ENCODE measurements at places on chromosomes 3 and 15.
A peak's percentile ranks its signal among the peaks of the same experiment; 100 is the strongest.

DNA sequence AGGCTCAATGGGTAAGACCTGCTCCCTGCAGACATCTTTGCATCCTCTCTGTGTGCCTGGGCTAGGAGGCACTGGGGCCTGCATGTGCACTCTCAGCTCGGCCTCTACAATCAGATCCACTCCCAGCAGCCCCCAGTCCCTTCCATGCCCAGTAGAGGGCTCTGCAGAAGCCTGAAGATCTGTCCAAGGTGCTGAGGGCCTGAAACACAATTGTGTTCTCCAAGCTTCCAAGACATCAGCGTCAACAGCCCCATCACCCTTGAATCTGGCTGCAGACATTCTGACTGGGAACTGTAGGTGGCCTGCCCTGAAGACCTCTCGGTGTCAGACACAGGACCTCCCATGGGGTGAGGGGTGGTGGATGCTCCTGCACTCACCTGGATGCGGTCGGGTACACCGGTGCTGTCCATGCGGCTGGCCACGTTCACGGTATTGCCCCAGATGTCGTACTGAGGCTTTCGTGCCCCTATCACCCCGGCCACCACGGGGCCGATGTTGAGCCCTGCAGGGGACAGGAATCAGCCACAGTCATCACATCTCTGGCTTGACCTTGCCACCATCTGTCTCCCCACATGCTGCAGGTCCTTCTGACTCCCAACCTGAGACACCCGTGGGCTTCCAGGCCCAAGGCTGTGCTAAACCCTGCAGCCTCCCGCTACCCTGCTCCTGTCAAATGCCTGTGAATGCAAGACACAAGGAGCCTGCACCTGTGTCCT, 84.7 kb downstream of the SEC22A start:
- DNase-seq: peak; percentile 75

GRCh38 chr3:32613183-32613582, 42.5 kb upstream of the DYNC1LI1 start:
- DNase-seq: no peak

GRCh38 chr3:161401389-161401788, 30.1 kb upstream of the SPTSSB start:
- no peak for DNase-seq

GRCh38 chr3:17431004-17431403, 311.4 kb downstream of the TBC1D5 start:
- DNase-seq: peak; percentile 66

GRCh38 chr15:35206060-35206675, 121.1 kb upstream of the NANOGP8 start:
- peak; percentile 24 for DNase-seq

DNA sequence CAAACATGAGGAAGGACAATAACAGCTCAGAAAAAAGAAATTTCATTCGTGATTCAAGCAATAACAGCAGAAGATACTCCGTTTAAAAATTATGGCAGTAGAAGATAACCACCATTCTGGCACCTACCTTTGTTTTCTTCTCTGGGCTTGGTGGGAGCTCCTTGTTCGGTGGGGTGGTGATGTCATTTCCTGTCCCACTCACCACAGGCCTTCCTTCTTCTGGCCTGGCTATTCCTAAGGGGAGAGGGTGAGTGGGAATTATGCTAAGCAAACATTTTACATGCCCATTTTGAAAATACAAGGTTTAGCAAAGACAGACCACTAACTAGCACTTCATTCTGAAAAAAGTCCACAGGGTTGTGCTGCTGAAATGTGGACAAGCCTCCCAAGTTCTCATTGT, 74.4 kb downstream of the DHX30 start:
- DNase-seq: no peak

DNA sequence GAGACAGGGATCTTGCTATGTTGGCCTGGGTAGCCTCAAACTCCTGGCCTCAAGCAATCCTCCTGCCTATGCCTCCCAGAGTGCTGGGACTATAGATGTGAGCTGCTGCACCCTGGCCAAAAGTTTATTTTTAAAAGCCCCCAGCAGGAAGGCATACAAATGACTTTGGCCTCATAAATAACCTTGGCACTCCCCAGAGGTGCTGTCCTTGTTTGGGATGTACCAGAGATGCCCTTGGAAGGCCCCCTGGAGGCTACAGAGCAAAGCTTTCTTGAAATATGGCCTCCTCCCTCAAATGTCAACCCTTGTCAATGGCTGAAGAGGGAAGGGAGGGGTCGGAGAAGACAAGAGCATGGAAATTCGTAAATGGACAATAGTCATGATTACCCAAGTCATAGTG, 14.0 kb upstream of the RTP3 start:
- no peak for DNase-seq

DNA sequence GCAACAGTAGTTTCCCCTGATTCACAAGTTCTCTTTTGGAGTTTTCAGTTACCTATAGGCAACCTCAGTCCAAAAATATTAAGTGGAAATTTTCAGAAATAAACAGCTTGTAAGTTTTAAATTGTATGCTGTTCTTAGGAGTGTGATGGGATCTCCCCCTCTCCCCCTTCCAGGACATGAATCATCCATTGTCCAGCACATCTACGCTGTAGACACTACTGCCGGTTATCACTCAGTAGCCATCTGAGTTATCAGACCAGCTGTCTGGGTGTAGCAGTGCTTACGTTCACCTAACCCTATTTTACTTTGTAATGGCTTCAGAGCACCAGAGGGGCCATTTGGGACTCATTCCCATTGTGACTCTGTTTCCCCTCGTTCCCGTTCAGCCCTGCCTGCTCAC, 96.7 kb upstream of the PLXNA1 start:
- no peak for DNase-seq

- DNase-seq: peak; percentile 70
Measured at GRCh38 chr15:35545316-35545823, 595 bp downstream of the DPH6 start.

DNA sequence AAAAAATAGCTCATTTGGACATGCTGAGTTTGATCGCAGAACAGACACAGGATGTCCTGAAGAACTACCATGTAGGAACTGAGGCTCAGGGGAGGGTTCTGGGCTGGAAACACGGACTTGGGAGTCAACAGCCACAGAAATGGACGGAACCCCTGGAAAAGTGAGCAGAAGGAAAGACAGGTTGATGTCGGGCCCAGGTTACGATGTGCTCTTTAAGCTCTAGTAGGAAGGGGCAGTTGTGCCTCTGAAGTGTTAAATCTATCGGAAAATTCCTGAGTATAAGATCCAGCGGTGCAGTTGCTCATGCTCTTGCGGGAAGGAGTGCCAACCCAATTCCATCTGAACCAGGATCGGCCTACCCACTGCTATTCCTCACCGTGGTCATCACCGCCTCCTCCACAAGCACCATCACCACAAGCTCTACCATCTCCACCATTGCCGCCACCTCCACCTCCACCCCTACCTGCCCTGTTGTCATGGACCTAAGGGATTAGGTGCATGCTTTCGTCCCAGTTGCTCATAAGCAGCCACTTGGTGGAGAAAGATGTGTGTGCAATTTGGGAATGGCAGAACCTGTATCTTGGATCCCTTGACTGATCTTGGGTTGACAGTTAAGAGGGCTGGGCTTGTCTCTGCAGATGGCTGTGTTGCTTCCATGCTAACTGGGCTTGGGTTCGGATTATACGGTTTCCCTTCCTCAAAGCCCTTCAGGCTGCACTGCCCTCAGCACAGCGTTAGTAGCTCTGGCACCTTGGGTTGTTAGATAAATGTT, 108.5 kb downstream of the ASB7 start:
- DNase-seq: no peak

- no peak for DNase-seq
Measured at GRCh38 chr3:120147072-120147871, 53.0 kb upstream of the GSK3B start.

GRCh38 chr3:38575279-38575843, 74.1 kb downstream of the SCN5A start:
- no peak for DNase-seq

DNA sequence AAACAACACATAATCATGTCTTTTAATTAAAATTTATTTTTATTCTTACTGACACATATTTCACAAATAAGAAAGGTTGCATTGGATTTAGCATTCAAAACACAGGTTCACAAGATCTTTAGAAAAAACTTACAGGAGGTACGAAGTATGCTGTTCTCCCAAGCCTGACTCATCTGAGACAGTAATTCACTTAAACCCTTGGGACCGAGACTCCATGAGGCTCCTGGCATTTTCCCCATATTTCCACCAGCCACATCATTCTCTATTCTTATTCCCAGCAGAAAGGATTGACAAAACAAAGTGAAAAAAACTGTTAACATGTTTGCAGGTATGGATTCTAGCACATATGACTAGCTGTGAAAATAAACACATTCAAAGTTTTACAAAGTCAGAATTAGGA, 52.6 kb downstream of the CNTN3 start:
- no peak for DNase-seq

GRCh38 chr3:138005627-138006026, 4.3 kb upstream of the CLDN18 start:
- DNase-seq: no peak

DNA sequence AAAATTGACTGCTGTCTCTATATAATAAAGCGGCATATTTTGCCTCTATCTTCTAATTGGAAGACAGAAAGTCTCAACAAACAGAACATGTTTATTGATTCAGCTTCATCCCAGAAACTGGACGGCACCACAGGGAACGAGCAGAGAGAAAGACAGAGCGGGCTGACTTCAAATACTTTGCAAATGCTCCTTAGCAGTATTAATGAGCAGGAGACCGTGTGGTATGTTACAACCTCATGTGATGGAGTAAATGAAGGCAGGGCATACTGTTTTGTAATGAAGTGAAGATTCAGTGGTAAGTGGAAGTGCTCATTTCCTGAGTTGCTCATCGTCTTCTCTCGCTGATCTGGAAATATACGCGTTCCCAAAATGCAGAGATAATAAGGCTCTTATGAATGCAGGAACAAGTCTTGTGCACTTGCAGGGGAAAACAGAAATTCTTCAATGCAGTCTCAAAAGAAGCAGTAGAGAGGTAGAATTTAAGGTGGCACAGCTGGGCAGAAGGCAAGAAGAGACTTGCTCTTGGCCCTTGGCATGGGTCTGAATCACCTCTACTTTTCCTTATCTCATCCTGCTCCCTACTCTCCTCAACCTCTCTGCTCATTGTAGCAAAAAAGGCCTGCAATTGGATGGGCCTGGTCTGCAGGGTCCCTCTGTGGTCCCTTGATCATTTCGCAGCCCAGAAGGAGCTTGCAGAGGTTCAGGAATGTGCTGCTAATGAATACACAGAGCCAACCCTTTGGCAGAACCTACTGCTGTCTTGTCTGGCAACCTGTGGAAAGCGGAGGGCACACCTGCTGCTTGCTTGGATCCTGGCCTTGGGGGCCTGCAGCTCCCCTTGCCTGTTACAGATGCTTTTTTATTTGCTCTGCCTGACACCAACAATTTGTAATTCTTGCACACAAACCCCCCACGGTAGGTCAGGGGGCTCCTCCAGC, 604.9 kb upstream of the CFAP20DC start:
- DNase-seq: no peak

DNA sequence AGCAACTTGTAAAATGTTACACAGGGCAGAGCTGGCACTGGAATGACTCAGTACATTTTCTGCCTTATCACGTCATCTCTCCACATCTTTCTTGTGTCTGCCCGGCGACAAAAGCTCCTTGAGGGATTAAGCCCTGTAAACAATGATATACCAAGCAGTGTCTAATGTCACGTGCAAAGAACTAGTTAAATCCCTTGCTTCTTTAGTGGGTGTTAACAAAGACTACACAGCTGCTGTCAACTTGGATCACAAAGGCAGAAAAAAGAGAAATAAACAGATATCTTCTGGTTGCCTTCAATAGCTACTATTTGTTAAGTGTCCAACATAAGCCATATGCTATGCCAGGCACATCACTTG, 48.1 kb upstream of the FRMD4B start:
- peak; percentile 16 for DNase-seq

- DNase-seq: no peak
Measured at GRCh38 chr3:28971156-28971555, 309.7 kb upstream of the RBMS3 start.

DNA sequence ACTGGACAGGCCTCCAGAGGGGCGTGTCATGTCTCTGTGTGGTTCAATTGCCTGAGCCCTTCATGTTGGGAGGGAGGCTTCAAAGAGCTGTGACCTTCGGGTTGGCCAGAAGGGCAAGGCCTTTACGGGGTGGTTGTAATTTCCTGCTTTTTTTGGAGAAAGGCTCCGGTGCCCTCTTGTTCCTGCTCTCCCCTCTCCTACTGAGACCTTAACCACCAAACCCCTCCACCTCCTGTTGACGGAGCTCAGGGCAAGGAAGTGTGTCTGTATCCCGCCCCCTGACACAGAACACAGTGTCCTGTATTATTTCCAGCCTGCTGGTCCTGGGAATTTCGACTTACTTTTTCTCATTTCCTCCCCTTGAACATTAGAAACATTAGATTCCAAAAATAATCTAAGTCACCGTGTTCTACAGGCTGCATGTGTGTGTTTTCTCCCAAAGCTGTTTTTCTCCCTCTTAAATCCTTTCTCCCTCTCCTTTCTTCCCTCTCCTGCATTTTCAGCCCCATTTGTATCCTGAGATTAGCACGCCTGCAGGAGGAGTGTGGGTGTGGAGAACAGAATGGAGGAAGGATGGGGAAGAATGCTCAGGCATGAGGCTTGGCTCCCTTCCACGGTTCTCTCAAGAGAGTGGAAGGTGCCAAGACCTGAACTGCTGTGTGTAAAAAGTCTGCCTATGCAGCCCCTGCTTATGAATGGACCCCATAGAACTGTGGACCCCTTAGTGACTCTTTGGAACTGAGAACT, 285.4 kb upstream of the ROPN1 start:
- no peak for DNase-seq

DNA sequence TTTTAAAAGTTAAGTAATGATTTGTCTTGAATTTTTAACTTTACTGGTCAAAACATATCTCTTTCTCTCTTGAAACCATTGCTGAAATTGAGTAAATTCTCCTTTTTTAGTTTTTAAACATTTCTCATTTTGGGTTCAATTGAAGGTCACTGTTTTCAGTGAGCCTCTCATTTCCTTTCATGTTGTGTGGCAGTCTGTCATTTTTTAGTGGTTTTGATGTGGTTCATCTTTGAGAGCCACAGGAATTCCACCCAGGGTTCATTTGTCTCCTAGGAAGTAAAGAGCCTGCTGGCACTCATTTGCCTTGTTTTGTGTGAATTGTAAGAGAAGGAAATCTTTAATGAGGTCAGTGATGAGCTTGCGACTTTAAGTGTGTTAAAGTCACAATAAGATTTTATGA, 10.4 kb downstream of the CLDN11 start:
- no peak for DNase-seq

- DNase-seq: no peak
Measured at GRCh38 chr15:100821327-100821726, 58.3 kb upstream of the ALDH1A3 start.

- DNase-seq: no peak
Measured at GRCh38 chr3:158395421-158395820, 175.6 kb upstream of the MLF1 start.

DNA sequence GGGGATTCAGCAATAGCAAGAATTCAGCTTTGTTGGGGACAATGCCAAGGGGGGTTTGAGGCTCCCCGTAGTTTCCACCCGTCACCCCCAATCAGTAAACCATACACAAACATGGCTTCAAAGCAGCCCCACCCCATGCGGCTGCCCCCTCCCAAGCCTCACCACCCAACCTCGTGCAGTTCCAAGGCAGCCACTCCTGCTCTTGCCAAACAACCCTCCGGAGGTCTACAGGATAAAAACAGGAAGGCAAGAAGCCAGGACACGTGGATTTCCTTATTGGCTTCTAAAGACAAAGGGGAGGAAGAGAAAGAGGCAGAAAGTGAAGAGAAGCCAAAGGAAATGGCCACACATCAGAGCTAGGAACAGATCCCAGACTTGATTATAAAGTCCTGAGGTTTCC, 121.1 kb downstream of the SHQ1 start:
- no peak for DNase-seq

Measured in RKO (cell line).